ENCODE measurements at places on chromosomes 13 and 19.

DNA sequence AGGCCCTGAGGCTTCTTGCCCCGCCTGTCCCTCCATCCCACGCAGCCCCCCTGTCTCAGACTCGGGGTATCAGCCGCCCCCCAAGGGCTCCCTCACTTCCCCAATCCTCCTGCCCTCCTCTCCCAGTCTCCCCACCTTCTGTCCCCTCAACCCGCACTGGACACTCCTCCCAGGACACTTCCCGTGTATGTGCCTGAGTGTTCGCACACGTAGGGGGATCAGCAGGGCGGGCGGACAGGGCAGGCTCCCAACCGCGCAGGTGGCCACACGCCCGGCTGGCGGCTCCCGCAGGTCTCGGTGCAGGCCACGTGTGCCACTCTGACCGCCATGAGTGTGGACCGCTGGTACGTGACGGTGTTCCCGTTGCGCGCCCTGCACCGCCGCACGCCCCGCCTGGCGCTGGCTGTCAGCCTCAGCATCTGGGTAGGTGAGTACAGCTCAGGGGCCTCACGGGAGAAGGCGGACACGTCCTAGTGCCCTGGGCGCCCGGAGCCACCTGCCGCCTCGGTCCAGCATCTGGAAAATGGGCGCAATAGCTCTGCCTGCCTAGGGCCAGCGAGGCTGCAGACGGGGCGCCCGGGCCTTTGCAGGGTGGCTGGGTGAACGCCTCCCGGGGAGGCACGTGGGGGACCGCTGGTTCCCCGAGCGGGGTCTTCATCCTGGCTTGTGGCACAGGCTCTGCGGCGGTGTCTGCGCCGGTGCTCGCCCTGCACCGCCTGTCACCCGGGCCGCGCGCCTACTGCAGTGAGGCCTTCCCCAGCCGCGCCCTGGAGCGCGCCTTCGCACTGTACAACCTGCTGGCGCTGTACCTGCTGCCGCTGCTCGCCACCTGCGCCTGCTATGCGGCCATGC is 2.3 kb downstream of the KISS1R start:
- DNase-seq: no peak

DNA sequence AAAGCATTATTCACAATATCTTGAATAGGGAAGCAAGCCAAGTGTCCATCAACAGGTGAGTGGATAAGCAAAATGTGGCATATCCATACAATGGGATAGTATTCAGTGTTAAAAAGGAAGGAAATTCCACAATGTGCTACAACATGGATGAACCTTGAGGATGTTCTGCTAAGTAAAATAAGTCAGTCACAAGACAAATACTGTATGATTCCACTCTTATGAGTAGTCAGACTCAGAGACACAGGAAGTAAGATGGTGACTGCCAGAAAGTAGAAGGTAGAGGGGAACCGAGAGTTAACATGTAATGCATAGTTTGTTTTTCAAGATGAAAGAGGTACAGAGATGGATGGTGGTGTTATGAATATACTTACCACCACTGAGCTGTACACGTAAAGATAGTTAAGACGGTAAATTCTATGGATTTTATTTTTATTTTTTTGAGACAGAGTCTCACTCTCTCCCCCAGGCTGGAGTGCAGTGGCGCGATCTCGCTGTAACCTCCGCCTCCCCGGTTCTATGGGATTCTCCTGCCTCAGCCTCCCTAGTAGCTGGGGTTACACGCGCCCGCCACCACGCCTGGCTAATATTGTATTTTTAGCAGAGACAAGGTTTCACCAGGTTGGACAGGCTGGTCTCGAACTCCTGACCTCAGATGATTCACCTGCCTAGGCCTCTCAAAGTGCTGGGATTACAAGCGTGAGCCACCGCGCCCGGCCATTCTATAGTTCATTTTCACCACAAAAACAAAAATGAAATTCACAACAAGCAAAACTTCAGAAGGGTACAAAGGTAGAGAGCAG is 1.0 kb upstream of the CHAMP1 start:
- no peak for DNase-seq

GRCh38 chr13:48216204-48216711 is 16.7 kb upstream of the ITM2B start:
- DNase-seq: no peak

DNA sequence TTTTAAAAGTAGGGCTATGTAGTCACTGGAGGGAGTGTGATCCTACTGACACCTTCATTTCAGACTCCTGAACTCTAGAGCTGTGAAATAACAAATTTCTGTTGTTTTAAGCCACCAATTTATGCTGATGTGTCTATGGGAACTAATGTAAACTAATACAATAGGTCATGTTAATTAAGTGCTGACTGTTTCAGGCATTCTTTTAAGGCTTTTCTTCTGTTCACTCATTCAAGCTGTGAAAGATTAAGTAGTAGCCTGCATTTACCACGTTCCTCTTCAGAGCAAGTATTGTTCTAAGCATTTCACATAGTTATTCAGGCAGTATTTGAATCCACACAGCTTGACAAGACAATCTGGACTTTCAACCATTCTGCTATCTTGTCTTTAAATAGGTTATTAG is 1135.0 kb downstream of the SLITRK1 start:
- DNase-seq: no peak

DNA sequence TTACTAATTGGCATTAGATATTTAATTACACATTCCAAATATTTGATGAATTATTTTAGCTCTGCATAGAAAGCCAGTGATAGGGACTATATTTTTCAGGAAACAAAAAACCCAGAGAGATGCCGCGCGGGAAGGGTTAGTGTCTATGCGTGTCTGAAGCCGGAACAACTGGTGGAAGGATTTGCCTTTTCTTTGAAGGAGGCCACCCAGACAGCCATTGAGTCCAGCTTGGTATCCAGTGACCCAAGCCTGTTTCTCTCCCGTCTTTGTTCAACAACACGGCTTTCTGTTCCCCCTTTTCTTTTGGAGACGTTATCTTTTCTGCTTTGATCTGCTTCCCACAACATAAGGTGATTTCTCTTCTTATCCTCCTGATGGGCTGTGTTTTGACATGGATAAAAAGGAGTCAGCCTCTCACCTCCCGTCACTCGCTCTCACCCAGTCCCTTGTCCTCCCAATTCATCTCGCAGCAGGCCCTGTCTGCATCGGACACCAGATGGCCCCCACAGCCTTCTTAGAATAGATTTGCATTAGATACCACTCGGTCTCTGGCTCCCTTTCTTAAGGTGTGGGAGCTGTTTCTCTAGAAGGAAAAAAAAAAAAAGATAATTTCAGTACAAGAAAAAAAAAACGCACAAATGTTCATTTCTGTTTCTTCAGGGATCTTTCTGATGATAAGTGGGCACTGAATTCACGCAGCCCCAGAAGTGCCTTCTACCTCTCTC is 361.8 kb downstream of the ZNF536 start:
- no peak for DNase-seq

GRCh38 chr19:50300814-50301606 is 28.2 kb downstream of the KCNC3 start:
- DNase-seq: no peak

GRCh38 chr19:12800923-12801465 is 606 bp downstream of the PRDX2 start:
- DNase-seq: no peak

DNA sequence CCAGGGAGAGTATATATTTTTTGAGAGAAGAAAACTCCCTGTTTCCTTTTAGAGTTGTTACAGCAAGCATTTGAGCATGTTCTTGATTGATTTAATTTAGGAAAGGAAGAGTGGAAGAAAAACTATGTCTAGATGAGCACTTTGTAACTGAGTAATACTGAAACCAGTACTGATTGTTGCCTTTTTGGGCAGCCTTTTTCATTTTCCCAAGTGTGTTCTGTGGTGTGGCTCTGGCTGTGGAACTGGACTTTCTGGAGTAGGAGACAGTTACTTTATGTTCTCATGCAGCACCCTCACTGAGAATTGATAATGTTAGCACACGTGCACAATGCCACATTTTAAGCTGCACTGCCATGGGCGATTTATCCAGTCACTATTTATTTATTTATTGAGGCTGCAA is 211.5 kb downstream of the LMO7 start:
- DNase-seq: no peak

GRCh38 chr19:51727349-51727880 is 3.6 kb upstream of the HAS1 start:
- DNase-seq: no peak

DNA sequence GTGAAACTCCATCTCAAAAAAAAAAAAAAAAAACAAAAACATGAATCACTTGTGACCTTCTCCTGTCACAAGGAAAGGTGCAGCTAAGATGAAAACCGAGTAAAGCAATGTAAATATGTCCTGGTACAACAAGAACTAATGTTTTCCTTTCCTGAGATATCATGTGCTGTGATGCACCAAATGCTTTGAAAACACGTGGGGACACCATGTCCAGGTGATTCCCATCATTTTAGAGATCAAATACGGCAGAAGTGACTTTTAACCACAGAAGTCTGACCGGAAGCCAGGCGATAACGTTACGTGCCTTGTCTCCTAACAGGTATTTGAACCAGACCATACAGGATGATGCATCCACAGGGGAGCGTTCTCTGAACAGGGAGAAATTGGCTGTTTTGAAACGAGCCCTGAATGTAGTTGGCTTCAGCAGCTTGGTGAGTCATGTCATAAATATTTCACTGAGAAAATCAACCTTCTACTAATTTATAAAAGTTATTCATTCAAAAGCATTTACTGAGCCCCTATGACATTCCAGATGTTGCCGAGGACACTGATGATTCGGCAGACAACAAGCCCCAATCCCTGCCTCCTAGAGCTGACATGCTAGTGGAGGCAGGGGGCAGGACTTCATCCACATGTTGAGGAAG is 328.1 kb downstream of the MYO16 start:
- no peak for DNase-seq

- no peak for DNase-seq
Observed at GRCh38 chr13:29355029-29355428, 240.5 kb downstream of the SLC7A1 start.

DNA sequence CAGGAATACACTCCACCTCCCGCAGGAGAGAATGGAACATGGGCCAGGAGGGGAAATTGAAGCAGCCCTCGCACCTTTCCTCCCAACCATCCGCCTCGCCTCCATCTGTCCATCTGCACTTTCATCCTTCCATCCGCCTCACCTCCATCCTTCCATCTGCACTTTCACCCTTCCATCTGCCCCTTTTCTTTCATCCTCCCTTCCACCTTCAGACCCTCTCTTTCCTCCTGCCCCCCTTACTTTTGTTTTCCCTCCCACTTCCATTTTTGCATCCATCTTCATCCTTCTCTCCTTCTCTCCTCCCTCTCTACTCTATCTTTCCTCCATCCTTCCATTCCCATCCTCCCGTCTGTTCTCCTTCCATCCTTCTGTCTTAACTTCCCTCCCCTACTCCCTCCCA is 92.2 kb upstream of the ZNF536 start:
- no peak for DNase-seq

DNA sequence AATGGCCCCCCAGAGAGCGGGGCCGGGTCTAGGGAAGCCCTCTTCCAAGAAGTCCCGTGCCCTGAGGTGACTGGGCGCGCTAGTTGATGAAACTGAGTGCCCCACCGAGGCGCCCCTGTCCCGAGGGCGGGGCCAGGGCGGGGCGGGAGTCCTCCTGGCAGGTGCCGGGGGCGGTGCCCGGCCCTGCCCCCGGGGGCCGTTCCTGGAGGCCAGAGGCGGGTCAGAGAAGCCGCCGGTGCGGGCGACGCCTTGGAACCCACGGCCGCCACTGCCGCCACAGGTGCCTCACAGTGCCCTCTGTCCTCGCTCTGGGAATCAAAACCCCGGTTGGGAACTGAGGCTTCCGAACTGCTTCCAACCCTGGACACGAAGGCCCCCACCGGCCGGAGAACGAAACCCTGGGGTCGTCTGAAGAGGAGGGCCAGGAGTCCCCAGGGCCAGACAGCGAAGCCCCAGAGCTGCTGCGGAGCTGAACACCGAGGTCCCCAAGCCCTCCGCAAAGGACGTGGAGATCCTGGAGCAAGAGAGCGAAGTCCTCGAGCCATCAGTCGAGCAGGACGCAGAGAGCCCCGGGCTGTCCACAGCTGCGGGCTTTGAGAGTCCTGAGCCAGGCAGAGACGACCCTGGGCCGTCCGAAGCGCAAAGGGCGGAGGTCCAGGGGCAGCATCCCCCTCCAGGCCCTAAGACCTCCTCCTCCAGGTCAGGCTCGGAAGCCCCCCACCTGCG is at the start of gene MISP3:
TSS of gene MISP3 (plus strand) at position 252 of the 726 bp plus-strand sequence. CDS start 524 bp downstream, outside the sequence.
- DNase-seq: no peak

DNA sequence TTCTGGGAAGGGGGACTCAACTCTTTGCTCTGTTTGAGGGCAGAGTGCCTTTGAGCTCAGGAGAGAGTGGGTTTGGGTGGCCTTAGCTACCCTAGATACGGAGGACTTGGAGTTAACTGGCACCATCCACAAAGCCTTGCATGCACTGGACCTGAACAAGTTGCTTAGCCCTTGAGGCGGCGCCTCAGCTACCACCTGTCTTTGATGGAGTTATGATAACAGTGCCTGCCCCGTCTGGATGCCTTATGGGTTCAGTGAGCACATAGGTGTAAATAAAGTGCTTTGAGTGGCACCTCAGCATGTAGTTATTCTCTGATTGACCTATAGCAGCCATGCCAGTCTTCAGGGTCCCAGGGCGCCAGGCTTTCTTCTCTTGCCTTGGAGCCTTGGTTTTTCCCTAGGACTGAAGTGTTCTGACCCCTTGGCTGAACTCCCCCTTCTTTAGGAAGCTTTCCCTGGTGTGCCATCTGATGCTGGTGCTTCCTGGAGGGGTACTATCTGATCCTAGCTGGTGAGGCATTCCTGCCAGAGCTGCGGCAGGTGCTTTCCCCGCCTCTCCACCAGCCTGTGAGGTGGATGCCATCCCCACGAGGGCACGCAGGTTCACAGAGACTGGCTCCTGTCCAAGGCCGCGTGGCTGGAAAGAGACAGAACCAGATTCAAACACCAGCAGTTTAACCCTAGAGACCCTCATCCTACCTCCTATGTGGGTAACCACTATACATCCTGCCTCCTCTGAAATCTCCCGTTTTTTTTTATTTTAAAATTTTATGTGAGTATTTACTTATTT is 5.8 kb downstream of the BCKDHA start:
- DNase-seq: no peak
